ENCODE measurements at places on chromosomes 12 and 14.

- peak; percentile 27 for DNase-seq
Observed at GRCh38 chr12:112381406-112381882, 787 bp downstream of the HECTD4 start.

- DNase-seq, result no peak
Observed at GRCh38 chr14:97301931-97302559, 504.9 kb downstream of the VRK1 start.

DNA sequence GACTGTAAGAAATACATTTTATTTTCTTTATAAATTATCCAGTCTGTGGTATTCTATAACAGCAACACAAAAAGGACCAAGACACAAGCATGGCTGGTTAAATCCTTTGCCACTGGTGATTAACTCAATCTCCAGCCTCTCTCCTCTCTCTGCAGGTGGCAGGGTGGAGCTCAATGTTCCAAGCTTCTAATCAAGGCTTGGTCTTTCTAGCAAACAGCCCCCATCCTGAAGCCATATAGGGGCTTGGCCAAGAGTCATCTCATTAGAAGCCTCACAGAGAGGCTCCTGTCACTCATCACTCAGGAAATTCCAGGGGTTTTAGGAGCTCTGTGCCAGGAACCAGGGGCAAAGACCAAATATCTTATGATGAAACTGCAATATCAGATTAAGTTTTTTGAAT lies 12.0 kb downstream of the C12orf75 start:
- no peak for DNase-seq

DNA sequence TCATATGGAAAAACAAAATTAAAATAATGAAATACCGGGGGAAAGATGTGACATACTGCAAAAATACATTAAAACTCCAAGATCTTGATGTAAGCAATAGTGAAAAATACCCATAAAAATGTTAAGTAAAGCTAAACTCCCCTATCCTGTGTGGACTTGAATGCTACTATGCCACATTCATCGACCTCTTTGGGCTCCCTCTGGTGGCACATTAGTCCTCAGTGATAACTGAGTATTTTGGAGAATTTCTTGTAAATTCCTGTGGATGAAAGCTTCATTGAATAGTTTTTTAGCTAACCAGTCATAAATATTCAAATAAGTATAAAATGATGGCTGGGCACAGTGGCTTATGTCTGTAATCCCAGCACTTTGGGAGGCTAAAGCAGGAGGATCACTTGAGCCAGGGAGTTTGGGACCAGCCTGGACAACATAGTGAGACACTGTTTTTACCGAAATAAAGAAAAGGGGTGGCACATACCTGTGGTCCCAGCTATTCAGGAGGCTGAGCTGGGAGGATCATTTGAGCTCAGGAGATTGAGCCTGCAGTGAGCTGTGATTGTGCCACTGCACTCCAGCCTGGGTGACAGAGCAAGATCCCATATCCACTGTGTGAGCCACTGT lies 42.4 kb upstream of the SGPP1 start:
- peak; percentile 64 for DNase-seq

GRCh38 chr14:80390906-80391305 lies 179.6 kb upstream of the DIO2 start:
- DNase-seq, result no peak

DNA sequence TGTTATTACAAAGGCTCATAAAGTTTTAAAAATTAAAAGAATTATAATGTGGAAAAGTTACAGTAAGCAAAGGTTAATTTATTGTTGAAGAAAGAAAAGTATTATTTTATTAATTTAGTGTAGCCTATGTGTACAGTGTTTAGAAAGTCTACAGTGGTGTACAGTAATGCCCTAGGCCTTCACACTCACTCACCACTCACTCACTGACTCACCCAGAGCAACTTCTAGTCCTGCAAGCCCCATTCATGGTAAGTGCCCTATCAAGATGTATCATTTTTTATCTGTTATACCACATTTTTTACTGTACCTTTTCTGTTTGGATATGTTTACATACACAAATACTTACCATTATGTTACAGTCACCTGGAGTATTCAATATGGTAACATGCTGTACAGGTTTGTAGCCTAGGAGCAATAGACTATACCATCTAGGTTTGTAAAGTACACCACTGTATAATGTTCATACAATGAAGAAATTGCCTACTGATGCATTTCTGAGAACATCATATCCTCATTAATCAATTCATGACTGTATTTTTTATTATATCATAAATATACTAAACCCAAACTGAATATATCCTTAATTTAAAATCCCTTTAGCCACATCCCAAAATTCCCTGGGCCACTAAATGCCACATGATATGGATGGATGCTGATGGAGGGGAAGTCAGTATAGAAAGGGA lies 43.6 kb upstream of the NID2 start:
- no peak for DNase-seq

GRCh38 chr12:45966486-45966885 lies 23.9 kb downstream of the SCAF11 start:
- peak; percentile 41 for DNase-seq

GRCh38 chr14:66111891-66112290 lies 374.3 kb upstream of the CCDC196 start:
- no peak for DNase-seq

- no peak for DNase-seq
Observed at GRCh38 chr12:93427779-93428564, 13.8 kb downstream of the UBE2N start.

DNA sequence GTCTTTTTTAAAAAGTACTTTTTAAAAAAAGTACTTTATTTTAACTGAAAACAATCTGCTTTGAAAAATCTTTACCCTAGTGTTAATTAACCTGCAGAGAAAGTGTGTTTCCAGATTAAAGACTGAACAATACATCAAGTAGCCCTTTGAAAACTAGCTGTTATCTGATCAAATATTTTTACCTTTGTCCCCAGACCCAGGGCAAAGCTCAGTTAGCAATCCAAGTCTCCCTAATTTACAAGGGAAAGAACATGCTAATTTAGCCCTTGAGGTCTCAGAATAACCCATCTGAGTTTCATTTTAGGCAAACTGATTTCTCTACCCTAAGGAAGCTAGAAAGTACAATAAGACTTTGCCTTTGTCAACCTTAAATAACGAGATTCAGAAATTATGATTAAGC lies 91.2 kb downstream of the PPM1H start:
- DNase-seq, result no peak

DNA sequence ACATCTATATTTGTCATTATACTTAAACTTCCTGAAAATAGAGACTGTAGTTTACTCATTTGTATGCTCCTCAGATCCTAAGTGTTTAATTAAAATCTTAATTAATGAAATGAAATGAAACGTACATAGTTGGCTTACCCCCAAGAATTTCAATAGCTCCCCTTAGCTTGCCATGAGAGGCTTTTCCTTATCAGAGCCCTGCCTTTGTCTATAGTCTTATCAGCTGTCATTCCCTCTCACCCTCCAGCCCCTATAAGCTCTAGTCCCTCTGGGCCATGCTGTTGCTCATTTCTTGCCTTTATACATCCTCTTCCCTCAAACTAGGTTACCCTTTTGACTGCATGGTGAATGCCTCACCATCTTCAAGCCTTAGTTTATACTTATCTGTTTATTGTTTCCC lies 1.1 kb upstream of the RTRAF start:
- DNase-seq, result no peak

DNA sequence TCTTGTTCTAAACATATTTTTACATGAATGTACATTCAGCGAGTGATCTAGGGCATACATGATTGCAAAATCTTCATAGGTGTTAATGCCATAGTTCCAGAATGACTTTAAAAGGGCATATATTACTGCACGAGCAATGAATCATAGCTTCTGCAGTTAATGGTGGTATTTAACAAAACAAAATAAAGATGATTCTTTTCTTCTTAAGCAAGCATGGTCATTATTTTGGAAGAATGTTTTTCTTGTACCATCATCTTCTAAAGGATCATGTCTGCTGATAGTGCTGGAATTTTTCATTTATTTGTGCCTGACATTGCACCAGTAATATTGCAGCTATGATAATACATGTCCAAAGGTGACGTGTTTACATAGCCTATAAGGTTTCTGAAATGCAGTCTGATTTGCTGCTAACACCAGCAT lies 388.6 kb downstream of the CCDC91 start:
- DNase-seq, result no peak

GRCh38 chr14:26548406-26548805 lies 49.4 kb downstream of the NOVA1 start:
- no peak for DNase-seq

DNA sequence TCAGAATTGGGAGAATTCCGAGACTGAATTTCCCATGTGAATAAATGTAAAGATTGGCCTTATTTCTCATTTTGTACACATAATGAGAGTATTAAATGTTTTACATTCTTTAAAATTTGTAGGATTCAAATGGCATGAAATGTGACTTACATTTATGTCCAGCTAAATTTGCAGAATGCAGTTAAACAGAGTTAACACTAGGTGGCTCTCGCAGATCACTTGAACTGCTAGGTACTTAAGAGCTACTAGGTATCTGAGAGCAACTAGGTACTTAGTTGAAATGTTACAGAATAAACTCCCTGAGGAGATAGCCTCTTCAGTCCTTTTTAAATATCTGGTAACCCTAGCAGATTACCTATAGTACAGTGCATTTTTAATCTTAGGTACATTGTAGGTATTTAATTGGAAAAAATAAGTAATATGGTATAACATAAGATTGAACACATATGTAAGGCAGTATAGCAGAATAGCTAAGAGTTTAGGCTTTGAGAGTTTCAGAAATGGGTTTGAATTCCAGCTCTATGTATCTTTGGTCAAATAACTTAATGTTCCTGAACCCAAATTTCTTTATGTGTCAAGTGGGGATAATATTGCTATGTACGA lies 73.8 kb downstream of the KIAA0586 start:
- DNase-seq, result peak; percentile 77

- DNase-seq, result no peak
Observed at GRCh38 chr12:71626768-71627167, 36.9 kb downstream of the ZFC3H1 start.

DNA sequence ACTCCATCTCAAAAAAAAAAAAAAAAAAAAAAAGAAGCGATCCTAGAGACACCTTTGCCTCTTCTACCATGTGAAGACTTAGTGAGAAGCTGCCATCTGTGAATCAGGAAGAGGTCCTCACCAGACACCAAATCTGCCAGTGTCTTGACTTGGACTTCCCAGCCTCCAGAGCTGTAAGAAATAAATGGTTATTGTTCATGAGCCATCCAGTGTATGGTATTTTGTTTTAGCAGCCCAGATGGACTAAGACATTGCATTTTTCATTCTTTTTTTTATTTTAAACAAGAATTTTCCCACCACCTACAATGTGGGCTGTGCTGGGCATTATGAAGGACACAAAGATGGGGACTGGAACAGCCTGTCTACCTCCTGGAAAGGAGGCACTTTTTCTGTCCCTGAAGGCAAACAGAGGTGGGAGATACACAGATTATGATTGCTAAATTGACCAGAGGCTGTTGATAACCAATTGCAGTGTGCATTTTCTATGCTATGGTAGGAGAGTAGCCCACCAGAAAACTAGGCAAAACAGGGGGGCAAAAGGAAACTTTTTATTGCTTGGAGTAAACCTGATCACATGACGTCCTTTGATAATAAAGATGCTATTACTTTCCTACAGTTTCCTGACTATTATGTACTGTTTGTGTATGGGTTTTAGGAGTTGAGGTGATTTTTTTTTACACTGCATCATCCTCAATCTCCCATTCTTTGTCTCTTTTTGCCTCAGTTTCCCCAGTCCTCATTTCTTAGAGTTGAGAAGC lies 2.8 kb upstream of the C12orf43 start:
- no peak for DNase-seq

- no peak for DNase-seq
Observed at GRCh38 chr14:91858536-91859275, 8.6 kb downstream of the TC2N start.

GRCh38 chr14:39841088-39841487 lies 408.9 kb upstream of the FBXO33 start:
- no peak for DNase-seq

GRCh38 chr12:81229759-81230158 lies 151.9 kb downstream of the ACSS3 start:
- DNase-seq, result peak; percentile 44

DNA sequence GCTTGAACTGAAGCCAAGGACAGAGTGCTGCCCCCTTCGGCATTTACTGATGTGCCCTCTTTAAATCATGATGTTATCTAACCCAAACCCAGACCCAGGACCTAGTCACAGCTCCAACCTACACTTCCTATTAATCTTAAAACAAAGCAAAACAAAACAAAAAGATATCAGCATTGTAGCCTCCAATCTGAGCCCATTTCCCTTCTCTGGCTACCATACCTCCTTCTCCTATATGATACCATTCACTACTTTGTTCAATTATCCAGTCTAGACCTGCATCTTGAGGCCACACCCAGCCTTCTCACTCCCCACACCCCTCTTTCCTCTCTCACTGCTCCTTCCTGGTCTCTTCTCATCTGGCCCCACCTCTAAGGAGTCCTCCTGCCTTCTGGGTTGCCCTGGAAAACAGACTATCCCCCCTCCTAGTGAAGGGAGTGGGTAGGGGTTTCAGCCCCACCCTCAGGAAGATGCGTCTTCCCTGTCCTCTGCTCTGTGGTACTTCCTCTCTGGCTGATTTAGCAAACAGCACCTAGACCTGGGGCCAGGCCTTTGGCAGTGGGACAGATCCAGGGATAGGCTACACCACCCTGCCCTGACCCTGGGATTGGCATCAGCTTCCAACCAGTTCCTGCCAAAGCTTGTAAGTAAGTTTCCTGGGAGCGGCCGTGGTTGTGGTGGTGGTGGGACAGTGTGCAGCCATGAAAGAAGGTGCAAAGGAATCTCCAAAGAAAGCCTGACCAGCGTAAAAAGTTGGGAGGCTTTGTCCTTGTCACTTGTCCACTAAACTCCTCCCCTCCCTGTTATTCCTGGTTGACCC lies 3.3 kb downstream of the LTB4R start:
- DNase-seq, result no peak

- no peak for DNase-seq
Observed at GRCh38 chr12:76238688-76239087, 109.5 kb downstream of the BBS10 start.

DNA sequence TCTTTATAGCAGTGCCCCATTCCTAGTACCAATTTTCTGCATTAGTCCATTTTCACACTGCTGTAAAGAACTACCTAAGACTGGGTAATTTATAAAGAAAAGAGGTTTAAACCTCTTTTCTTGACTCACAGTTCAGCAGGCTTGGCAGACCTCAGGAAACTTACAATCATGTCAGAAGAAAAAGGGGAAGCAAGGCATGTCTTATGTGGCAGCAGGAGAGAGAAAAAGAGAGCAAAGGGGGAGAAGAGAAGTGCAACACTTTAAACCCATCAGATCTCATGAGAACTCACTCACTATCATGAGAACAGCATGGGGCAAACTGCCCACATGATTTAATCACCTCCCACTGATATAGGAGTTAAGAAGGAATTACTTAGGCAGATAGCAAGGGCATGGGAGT lies 101.6 kb upstream of the PLEKHG7 start:
- DNase-seq, result no peak

- peak; percentile 32 for DNase-seq
Observed at GRCh38 chr14:50260511-50260910, 29.1 kb upstream of the SOS2 start.

- DNase-seq, result no peak
Observed at GRCh38 chr12:66467932-66468331, 165.6 kb downstream of the HELB start.

- peak; percentile 57 for DNase-seq
Observed at GRCh38 chr12:75868501-75868900, 163.1 kb downstream of the PHLDA1 start.

GRCh38 chr14:57492859-57493258 lies 798 bp downstream of the CCDC198 start:
- no peak for DNase-seq

- DNase-seq, result peak; percentile 77
Observed at GRCh38 chr12:130161261-130162243, 712 bp upstream of the FZD10 start.

- DNase-seq, result no peak
Observed at GRCh38 chr12:45435945-45436710, 220.2 kb downstream of the ANO6 start.

GRCh38 chr12:68117661-68118060 lies 41.9 kb downstream of the IFNG start:
- no peak for DNase-seq
